ENCODE measurements at places on chromosomes 3 and 15.
A peak's percentile ranks its signal among the peaks of the same experiment; 100 is the strongest.

GRCh38 chr3:52361898-52362297 lies 45.8 kb downstream of the DNAH1 start:
- DNase-seq = no peak

GRCh38 chr15:64095795-64096667 lies at the start of gene SNX1:
SNX1 (plus strand) TSS chr15:64095982; CDS start chr15:64096014, 32 bp downstream.
- DNase-seq = peak; percentile 95

DNA sequence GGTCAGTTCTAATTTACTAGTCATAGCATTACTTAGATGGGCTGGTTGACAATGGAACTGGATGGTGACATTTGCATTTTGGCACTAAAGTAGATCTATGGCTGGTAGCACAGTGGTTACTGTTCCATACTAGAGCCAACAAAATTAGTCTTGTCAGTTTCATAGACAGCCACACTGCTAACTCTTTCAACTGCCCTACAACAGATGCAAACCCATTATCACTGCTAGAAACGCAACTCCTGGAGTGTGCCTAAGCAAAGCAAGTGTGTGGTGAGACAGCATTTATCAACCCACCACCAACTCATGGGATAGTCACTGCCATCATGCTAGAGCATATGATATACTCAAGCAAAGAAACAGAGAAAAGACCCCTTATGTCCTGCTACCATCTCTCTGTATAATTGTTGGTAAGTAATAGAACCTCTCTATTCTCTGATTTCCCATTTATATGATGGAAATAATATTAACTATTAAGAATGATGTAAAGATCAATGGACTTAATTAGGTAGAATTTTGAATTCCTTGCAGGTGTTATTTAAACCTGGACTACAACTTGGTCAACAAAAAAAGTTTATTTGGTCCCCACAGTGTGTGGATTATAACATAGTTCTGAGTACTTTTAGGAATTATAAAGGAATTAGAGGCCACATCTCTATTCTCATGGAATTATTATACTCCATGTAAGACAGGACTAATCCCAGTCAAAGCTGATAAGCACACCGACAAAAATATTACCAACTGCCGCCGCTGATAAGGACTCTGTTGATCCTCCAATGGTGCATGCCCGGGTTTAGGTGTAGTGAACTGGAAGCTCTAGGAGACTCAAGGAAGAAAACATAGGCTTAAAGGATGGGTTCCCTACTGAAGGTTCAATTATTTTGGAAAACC lies 19.9 kb upstream of the ABHD5 start:
- DNase-seq = no peak

- no peak for DNase-seq
These were observed 49.9 kb upstream of the LINGO1 start for GRCh38 chr15:77682564-77682963.

GRCh38 chr15:29570948-29571791 lies 251.1 kb downstream of the TJP1 start:
- DNase-seq = no peak

- no peak for DNase-seq
These were observed 20.8 kb upstream of the DENND4A start for GRCh38 chr15:65812916-65813315.

- DNase-seq = no peak
These were observed 77.0 kb downstream of the LRIG1 start for GRCh38 chr3:66423791-66424190.

- peak; percentile 21 for DNase-seq
These were observed 12.1 kb upstream of the DMXL2 start for GRCh38 chr15:51634591-51635198.

GRCh38 chr3:44030687-44031305 lies 210.9 kb upstream of the TOPAZ1 start:
- DNase-seq = no peak

DNA sequence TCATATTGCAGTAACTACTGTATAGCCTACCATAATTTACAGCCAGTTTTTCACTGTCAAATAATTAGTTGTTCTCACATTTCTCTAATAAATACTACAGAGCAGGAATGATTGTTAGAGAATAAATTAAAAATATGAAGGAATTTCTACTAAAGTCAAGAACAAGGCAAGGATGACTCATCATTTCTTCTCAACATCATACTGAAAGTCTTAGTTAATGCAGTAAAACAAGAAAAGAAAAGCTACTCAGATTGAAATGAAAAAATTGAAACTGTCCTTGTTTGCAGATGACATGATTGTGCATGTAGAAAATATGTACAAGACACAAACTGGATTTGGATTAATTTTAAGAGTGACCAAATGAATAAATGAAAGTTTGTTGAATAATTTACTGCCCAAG lies 608.2 kb downstream of the NSUN3 start:
- DNase-seq = no peak

DNA sequence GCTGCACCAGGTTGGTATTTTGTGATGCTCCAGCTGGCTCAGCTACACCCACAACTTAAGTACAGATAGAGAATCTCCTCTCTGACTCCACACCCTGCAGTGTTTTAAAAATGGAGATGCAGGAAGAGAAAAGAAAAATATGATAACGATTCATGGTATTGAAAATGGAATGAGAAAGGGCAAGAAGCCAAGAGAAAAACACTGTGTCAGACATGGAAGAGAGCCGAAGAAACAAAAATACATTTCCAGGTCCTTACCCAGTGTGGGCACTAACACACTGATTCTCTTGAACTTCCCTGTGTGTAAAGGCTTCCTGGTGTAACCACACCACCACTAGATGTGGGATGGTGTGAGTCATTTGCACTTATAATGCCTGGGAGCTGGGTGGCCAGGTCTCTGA lies 93.1 kb downstream of the GMPS start:
- DNase-seq = no peak

DNA sequence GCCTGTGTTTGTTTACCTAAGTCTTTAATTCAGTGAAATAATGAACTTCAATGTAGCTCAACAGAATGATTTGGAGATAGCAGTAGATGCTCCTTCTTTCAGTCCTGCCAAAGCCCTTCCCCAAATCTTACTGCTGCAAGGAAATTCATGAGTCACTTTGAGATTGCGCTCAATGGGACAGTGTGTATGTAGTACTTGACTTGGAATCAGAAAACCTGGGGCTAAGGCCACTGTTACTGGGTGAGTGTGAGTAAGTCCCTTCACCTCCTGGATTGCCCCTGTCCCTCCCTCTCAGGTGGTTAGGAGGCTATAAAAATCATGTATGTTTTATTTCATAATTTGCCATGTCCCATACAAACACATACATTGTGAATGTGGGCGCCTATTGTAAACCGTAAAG lies 29.9 kb downstream of the ATP13A5 start:
- DNase-seq = no peak

DNA sequence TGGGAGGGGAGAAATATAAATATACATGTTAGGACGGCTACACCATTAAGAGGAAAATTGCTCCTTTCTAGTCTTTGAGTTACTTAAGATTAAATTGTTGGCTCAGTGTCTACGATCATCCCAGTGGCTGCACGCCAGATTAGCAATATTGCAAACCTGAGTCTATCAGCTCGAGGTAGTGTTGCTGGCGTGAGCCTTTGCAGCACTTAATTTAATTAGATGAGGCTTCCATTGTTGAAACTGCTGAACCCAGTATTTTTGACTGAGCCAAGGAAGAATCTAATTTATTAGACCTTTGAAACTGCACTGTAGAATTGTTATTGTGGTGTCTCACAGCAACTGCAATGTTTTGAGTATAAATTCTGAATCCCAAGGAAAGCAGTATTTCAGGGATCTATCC lies 782.4 kb upstream of the ROBO1 start:
- DNase-seq = no peak

GRCh38 chr15:63332367-63333124 lies 49.1 kb downstream of the CA12 start:
- DNase-seq = no peak

DNA sequence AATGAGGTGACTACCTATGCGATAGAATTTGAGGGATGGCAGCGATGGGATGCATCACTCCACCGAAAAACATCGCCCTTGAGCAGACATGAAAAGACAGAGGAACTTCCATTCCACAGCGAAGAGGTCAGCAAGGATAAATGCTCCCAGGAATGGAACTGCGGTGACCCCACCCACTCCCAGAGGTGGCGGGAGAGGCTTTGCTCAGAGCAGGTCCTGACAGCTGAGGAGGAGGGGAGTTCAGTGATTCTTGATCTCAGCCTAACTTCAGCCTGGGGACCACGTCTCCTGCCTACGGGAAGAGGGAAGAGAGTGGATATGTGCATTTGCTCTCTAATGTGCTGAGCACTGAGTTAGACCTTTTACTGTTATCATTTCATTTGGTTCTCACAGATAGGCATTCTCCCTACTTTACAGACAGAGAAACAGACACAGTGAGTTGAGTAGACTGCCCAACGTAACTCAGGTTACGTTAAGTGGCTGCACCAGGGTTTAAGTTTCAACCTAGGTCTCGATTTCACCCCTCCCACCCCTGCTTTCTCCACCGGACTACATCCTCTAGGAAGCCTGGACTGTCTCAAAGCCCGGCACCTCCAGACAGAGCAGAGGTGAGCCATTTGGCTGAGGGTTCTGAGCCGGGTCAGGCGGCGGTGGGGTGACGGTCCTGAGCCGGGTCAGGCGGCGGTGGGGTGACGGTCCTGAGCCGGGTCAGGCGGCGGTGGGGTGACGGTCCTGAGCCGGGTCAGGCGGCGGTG lies 170.0 kb downstream of the RAB11A start:
- no peak for DNase-seq

- no peak for DNase-seq
These were observed 61.2 kb downstream of the THBS1 start for GRCh38 chr15:39642011-39642640.

DNA sequence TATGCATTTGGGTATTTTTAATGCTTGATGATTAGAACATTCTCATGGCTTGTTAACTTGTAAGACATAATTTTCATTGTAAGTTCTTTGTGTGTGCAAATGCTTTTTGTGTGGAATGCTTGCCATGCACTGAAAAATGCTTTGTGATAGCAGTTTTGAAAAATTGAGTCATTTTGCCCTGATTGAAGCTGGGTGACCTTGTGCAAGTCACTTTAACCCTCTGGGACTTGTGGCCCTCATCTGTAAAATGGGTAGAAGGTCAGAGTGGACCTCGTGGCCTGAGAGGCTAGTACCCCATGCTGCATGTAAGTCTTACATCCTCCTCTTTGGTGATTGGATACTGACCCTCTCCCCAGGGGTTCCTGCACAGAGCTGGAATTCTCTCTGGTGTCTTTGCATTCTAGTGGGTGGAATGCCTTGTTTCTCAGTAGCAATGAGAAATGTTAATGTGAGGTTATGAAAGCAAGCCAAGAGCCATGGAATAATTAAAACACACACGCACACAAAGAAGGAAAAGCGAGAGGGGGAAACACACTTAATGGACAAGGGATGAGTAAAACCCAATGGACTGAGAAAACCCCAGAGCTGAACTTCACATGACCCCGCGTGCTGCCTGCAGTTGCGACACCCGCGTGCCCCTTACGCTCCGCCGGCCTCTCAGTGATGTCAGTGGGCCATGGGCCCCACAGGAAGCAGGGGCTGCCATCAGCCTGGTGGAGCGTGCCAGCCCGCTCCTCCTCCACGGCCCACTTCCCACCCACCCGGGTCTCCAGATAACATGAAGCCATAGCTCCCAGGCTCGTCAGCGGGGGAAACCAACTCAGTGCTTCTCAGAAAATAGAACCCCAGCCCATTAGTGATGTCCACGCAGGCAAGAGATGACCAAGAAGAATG lies 44.0 kb downstream of the SMAD3 start:
- DNase-seq = peak; percentile 81

DNA sequence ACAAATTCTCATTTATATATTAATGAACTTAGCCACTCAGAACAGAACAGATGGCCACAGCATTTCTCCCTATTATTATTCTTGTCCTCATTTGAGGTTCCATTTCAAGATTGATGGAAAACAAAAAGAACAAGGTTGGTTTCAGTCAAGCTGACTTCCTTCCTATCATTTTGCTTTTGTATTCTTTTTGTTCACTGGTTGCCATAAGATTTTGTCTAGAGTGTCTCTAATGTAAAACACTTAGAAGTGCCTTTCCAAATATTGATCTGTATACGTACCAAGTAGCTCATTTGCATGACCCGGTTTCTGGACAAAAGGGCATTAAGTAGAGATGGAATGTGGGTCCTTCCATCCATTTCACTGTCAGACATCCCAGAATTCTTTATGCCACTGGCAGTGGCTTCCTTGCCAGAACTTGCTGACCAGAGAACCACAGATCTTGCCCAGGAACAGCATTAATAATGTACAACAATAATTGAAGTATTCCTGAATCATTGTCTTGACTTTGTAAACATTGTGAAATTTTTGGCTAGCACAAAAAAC lies 63.8 kb downstream of the PEX5L start:
- no peak for DNase-seq

GRCh38 chr15:41304149-41304770 lies 28.1 kb downstream of the OIP5 start:
- DNase-seq = no peak

DNA sequence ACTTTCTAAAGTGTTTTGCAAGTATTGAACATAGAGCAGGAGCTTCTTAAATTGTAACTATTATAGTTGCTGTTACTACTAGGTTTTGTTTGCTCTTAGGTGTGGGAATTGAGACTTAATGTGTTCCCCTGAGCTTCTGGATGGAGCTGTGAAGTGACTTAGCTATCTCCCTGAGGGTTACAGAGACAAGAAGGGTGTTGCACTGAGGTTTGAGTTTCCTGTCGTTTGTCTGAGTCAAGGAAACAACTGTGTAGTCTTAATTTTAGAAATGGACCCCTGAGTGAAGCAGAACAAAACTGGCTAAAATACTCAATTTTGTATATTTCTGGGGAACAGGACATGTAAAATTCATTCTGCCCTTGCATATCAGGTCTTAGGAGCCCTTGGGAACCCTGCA lies 20.4 kb downstream of the TTC21A start:
- peak; percentile 23 for DNase-seq

- DNase-seq = no peak
These were observed 31.6 kb upstream of the CLASP2 start for GRCh38 chr3:33749546-33750210.

Data from CD4-positive, alpha-beta T cell treated with Interferon alpha-2 for 1 hour (primary cell).